ENCODE measurements at places on chromosomes 1 and 21. TPM values are rescaled to one million over a fixed set of nuclear protein-coding genes. Genes with fewer than 3 reads are reported as not detected.

Gene DNAJC8
- total RNA-seq, result 81.4 TPM

Gene TRAF3IP3
- 1.1 TPM for total RNA-seq

Gene UBE2J2
- 76.6 TPM for total RNA-seq

Gene KIF26B
- total RNA-seq, result 63.3 TPM

Gene AUNIP
- 2.7 TPM for total RNA-seq

Gene OR14K1
- not detected for total RNA-seq

GRCh38 chr1:194644528-194644927 is 1458.1 kb upstream of the B3GALT2 start:
- no peak for DNase-seq
- H3K27me3 ChIP-seq, result no peaks in the 10 kb centered on the region
- H3K4me1 ChIP-seq, result no peaks in the 10 kb centered on the region
- no peak overlapping the region for H3K4me3 ChIP-seq
- H3K27ac ChIP-seq, result no peak overlapping the region
- no peaks in the 10 kb centered on the region for H3K36me3 ChIP-seq

- H3K27me3 ChIP-seq, result no peaks in the 10 kb centered on the region
- no peak overlapping the region for H3K4me3 ChIP-seq
- peaks cover 11% of the 10 kb centered on the region for H3K4me1 ChIP-seq
- no peak for DNase-seq
- no peak overlapping the region for H3K27ac ChIP-seq
These were observed 4.1 kb downstream of the WARS2 start for GRCh38 chr1:119136401-119136800.

GRCh38 chr1:46301808-46302640 is 1.4 kb downstream of the LRRC41 start:
- H3K27me3 ChIP-seq, result no peaks in the 10 kb centered on the region
- peaks cover 11% of the 10 kb centered on the region for H3K36me3 ChIP-seq
- H3K4me3 ChIP-seq, result peak overlapping the region; percentile 95
- peak; percentile 30 for DNase-seq

DNA sequence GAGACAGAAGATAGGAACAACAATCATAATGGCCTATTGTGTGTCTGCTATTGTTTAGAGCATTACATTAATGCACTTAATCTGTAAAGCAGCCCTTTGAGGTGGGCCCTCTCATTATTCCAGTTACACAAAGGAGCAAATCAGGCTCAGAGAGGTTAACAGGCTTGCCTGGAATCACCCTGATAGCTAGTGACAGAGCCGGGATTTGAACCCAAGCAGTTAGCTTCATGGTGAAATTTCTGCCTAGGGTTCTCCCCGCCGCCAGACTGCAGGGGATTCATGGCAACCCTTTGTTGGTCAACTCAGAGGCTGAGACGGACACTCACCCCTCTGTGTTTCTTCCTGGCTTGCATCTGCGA is 7.1 kb downstream of the HEYL start:
- no peak overlapping the region for H3K27ac ChIP-seq
- peaks cover 21% of the 10 kb centered on the region for H3K4me1 ChIP-seq
- H3K36me3 ChIP-seq, result peaks cover 1% of the 10 kb centered on the region
- H3K4me3 ChIP-seq, result no peak overlapping the region

DNA sequence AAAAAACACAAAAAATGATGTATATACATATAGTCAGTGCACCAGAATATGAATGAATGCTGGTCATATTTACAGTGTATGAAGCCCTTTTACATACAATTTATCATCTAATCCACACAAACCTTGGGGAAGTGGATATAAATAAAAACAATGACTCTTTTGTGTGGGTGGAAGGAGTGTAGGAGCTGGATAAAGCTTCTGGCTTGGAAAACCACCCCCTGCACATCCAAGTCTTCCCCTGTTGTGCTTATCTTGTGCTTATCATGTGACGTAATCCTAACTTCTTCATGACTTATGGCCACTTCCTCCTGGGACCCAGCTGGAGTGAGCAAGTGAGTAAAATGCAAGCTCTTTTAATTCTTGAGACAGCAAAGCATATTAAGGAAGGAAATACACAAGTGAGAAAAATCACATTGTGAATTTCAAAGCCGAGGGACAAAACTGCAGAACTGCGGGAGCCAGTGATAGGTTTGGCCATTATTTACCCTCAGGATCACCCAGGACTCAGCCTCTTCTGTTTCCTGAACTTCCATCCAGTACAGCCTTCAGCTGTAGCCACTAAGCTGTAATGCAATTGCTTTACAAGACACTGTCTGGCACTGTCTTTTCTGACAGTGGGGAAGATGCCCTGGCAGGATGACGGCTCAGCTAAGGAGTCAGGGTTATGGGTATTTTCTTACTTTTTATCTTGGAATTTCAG is 104.0 kb upstream of the PPM1J start:
- no peaks in the 10 kb centered on the region for H3K36me3 ChIP-seq
- H3K27me3 ChIP-seq, result no peaks in the 10 kb centered on the region
- H3K27ac ChIP-seq, result peak overlapping the region; percentile 91
- no peak overlapping the region for H3K4me3 ChIP-seq

DNA sequence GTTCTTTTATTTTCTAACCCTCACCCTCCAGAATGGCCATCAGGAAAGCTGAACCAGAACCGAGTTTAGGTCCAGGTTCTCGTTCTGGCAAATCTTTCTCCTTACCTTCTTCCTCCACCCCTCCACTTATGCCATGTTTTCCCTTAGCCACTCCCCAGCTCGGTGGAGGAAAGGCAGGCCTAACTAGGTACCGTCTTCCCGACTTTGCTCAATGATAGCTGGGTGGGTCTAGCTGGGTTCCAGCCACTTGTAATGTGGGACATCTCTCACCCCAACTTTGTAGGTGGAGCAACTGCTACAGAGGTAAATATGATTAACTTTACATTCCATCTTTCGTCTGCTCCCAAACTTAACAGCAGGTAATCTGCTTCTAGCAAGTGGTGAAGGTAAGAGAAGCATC is 646 bp downstream of the BNIPL start:
- H3K4me3 ChIP-seq, result no peak overlapping the region
- no peak for DNase-seq
- H3K4me1 ChIP-seq, result peaks cover 15% of the 10 kb centered on the region
- peak overlapping the region; percentile 8 for H3K27ac ChIP-seq

- H3K27ac ChIP-seq, result no peak overlapping the region
- peaks cover 4% of the 10 kb centered on the region for H3K27me3 ChIP-seq
- no peaks in the 10 kb centered on the region for H3K36me3 ChIP-seq
These were observed 1.9 kb upstream of the TEKT2 start for GRCh38 chr1:36081926-36082485.

DNA sequence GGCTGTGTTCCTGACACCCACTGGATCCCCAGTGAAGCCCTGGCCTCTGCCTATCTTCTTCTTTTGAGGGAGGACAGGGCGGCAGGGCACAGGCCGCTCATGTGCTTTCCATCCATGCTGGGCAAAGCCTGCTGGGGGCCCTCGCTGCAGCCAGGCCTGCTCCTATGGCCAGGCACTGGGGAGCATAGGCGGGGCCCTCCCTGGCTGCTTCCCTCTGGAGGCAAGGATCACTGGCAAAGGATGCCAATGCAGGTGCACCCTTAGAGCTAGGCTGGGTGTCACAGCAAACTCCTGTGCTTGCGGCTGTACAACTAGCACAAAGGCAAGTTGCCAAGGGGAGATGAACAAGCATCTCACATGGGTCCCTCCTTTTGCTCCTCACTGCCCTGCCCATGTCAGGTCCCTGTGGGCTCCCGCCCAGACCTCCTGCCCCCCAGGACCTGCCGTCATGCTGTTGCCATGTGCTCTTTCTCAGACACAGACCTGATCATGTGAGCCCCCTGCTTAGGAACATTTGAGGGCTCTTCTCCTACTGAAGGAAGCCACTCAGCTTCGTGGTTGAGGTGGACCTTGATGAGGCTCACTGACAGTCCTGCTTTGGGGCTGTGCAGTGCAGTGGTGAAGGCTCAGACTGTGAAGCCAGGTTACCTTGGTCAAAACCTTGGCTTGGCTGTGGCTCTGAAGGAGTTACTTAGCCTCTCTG is 393.6 kb downstream of the PTPRU start:
- no peak overlapping the region for H3K4me3 ChIP-seq
- no peak for DNase-seq
- no peaks in the 10 kb centered on the region for H3K36me3 ChIP-seq
- H3K27ac ChIP-seq, result no peak overlapping the region

- no peak for DNase-seq
- peaks cover 29% of the 10 kb centered on the region for H3K4me1 ChIP-seq
- H3K36me3 ChIP-seq, result no peaks in the 10 kb centered on the region
- H3K27me3 ChIP-seq, result no peaks in the 10 kb centered on the region
- no peak overlapping the region for H3K4me3 ChIP-seq
These were observed 11.5 kb downstream of the FOXJ3 start for GRCh38 chr1:42323551-42323950.

- no peaks in the 10 kb centered on the region for H3K27me3 ChIP-seq
- H3K4me3 ChIP-seq, result no peak overlapping the region
- H3K36me3 ChIP-seq, result peaks cover 29% of the 10 kb centered on the region
These were observed 52.7 kb downstream of the PLPP3 start for GRCh38 chr1:56526571-56527174.

DNA sequence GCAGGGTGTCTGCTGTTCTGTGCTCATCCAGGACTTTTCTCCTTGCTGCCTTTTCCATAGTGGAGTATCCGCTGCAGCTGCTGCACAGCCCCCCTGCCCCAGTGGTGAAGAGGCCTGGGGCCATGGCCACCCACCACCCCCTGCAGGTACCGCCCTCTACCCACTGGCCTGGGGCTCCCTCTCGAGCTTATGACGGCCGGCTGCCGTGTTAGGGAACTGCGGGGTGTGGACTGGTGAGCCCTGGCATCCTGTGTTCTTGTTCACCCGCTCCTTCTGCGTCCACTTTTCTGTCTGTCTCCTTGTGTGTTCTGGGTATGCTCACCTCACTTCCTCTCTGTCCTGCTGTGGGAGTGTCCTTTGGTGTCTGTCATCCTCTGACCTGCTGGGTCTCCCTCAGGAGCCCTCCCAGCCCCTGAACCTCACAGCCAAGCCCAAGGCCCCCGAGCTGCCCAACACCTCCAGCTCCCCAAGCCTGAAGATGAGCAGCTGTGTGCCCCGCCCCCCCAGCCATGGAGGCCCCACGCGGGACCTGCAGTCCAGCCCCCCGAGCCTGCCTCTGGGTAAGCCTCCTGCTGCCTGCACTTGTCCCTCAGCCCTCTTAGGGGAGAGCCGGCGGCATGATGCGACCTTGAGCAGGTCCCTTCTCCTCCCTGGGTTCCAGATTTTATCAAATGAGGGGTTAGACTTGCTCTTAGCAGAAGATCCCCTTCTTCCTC is 29.8 kb downstream of the ETNK2 start:
- H3K4me1 ChIP-seq, result peaks cover 9% of the 10 kb centered on the region
- no peak for DNase-seq
- no peaks in the 10 kb centered on the region for H3K27me3 ChIP-seq

GRCh38 chr1:37995751-37996345 is 6.0 kb upstream of the SF3A3 start:
- peaks cover 5% of the 10 kb centered on the region for H3K36me3 ChIP-seq
- H3K27me3 ChIP-seq, result no peaks in the 10 kb centered on the region
- peak overlapping the region; percentile 68 for H3K4me3 ChIP-seq
- H3K27ac ChIP-seq, result peak overlapping the region; percentile 91
- peaks cover 31% of the 10 kb centered on the region for H3K4me1 ChIP-seq

DNA sequence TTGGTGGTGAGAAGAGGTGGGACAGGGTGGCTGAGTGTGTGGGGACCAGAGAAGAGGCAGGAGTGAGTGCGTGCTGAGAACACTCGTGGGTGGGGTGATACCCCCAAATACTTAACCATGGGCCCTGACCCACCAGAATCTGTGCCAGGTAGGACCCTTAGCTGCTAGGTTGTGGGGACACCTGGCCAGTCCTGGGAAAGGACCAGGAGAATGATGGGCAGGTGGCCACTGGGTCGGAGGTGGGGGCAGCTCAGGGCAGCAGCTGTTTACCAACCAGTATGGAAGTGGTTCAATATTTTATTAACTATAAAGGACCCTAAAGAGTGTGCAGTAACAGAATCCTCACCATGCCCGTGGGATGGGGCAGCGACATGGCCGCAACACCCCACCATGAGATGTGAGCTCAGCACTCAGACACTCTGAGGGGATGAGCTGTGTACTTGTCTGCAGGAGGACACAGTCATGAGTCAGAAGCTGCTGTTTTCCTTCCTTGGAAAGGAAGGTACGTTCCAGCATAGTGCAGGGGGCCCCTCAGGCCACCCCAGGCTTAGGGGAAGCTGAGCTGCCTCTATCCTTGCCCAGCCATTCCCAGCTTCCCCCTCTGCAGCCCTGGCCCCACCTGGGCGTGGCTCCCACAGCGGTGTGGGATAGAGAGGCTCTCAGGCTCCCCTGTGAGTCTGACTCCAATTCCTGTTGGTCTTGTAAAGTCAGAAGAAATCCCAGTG is 25.4 kb downstream of the TEX35 start:
- H3K27ac ChIP-seq, result no peak overlapping the region
- H3K4me3 ChIP-seq, result no peak overlapping the region
- peaks cover 6% of the 10 kb centered on the region for H3K4me1 ChIP-seq
- no peaks in the 10 kb centered on the region for H3K27me3 ChIP-seq

DNA sequence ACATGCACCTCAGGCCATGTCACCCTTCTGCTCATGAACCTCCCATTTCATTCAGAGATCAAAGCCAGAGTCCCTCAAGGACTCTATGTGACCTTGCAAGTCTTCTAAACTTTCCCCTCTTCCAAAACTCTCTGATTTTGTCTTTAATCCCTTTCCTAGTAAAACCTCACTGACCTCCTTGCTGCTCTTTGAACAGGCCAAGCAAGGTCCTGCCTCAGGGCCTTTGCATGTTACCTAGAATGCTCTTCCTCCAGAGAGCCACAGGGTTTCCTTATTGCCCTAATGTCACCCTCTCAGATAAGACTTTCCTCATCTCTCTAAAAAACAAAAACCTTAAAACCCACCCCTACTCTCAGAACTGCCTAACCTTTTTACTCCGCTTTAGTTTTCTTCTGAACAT is 26.6 kb downstream of the IL23R start:
- H3K27ac ChIP-seq, result no peak overlapping the region
- H3K27me3 ChIP-seq, result no peaks in the 10 kb centered on the region
- no peak overlapping the region for H3K4me3 ChIP-seq
- no peak for DNase-seq
- no peaks in the 10 kb centered on the region for H3K4me1 ChIP-seq

DNA sequence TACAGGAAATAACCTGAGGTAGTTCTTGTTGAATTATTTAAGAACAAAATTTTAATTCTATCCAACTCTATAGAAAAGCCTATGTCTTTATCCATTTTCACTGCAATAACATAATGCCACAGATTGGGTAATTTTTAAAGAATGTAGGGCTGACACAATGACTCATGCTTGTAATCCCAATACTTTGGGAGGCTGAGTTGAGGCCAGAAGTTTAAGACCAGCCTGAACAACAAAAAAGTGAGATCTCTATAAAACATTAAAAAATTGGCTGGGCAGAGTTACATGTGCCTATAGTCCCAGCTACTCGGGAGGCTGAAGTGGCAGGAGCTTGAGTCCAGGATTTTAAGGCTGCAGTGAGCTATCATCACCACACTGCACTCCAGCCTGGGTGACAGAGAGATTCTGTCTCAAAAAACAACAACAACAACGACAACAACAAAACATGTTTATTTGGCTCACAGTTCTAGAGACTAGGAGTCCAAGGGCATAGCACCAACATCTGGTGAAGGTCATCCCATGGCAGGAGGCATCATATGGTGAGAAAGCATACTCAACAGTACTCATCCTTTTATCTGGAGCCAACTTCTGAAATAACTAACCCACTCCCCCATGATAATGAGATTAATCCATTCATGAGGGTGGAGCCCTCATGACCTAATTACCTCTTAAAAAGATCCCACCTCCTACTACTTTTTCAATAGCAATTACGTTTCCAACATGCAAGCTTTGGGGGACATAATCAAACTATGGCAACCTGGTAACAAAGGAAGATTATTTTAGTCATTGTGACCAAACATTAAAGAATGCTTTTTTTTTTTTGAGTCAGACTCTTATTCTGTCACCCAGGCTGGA is 59.6 kb downstream of the ABL2 start:
- no peak for DNase-seq
- peaks cover 8% of the 10 kb centered on the region for H3K4me1 ChIP-seq
- no peak overlapping the region for H3K4me3 ChIP-seq
- no peaks in the 10 kb centered on the region for H3K27me3 ChIP-seq
- H3K36me3 ChIP-seq, result no peaks in the 10 kb centered on the region
